ENCODE measurements at places on chromosomes 4 and X.

DNA sequence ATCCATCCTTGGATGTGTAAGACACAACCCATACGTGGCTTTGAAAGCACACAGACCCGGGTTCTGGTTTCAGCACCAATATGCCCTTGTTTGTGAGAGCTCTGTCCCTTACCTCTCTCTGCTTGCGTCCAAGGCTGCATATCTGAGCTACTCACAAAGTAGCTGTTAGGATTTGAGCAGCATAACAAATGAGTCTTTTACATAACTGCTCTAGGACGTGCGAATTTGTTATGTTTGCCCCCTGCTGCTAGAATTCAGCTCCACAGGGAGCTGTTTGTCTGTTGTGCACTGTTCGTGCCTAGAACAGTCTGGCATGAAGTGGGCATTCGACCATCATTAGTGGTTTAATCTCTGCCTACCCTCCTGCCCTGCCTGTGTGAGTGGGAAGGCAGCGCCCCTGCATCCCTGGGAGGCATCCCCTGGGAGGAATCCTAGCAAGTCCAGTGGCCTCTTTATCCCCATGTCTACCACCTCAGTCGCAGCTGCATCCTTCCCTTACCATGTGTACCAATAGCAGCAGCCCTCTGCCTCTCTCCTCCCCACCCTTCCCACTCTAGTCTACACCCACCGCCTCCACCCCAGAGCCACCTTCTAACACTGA, 42.1 kb downstream of the SLC2A9 start:
- DNase-seq, result no peak

GRCh38 chr4:1381944-1382541, 24.2 kb downstream of the NKX1-1 start:
- no peak for DNase-seq

DNA sequence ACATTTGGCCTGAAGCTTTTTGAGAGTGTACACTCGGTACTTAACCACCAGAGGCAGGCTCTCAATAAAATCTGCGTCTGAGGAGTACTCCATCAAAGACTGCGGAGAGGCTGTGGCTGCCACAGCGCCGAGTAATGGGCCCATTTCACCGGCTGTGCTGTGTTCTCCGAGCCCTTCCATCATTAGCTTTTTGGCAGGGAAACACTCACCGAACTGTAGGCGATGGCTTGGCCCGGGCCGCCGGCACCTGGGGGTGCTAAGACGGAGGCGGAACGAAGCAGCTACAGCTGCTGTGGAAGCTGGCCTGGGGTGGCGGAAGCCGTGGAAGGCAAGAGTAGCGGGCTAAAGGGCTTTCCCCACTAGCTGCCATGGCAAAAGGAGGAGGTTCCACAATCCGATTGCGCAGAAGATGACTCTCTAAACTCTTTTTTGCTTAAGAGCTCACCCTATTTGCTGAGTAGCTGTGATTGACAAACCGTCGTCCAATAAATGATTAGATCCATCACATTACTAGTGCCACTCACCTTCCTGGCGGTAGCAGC, 48.5 kb upstream of the PABPC1L2A start:
- no peak for DNase-seq

DNA sequence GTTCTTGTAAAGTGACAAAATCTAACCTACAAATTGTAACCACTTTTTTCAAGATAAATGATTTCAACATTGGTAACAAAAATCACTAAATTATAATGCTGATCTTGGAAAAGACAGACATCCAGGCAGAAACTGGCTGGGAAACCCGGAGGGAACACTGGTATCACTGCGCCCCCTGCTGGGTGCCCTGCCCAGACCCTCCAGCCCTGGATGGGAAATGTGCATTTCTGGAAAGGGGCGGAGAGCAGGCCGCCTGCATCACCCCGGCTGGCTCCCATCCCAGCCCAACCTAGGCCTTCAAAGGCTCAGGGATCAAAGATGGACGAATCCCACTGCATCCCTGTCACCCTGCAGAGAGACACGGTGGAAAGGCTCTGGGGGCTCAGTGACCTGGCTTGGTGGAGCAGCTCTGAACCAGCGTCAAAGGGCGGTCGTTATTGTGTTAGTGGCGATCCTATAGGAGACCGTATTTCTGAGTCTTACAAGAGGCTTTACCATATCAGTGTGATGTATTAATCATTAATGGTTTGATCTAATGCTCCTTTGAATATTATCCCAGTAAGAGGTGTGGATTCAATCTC, 37.3 kb downstream of the ACOX3 start:
- no peak for DNase-seq

GRCh38 chr4:52545099-52546069, 113.7 kb downstream of the USP46 start:
- DNase-seq, result peak; percentile 22

GRCh38 chrX:133171962-133172708, 46.0 kb downstream of the TFDP3 start:
- DNase-seq, result no peak

DNA sequence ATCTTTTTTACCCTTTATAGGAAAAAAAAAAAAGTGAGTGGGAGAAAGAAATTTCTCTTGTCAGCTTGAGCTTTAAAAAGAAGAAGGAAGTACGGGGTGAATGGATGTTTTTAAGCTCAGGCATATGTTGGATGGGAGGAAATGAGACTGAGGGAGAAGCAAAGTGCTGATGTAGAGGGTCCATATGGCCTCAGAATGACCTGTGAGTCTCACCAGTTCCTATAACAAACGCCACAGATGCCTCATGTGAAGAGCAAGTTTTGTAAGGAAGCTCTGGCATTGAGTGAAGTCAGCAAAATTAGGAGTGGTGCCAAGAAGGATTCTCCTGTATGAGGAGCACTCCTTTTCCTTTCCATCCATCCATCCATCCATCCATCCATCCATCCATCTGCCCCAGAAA, 214.6 kb downstream of the PTTG2 start:
- no peak for DNase-seq

Data from activated T-helper 9 cell treated with anti-CD3 and anti-CD28 coated beads, Interleukin-2, amount 50 U/mL, for 16 hours (primary cell).